ENCODE measurements at places on chromosomes 7 and 10.

DNA sequence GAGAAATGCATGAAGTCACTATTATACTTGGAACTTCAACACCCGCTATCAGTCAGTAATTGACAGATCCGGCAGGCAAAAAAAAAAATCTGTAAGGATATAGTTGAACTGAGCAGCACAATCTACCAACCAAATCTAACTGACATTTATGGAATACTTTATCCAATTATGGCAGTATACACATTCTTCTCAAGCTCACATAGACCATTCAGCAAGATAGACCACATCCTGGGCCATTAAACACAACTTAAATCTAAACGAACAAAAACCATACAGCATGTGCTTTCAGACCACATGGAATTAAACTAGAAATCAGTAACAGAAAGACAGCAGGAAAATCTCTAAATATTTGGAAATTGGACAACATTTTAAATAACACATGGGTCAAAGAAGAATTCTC lies 112.7 kb downstream of the MPP7 start:
- DNase-seq: no peak

DNA sequence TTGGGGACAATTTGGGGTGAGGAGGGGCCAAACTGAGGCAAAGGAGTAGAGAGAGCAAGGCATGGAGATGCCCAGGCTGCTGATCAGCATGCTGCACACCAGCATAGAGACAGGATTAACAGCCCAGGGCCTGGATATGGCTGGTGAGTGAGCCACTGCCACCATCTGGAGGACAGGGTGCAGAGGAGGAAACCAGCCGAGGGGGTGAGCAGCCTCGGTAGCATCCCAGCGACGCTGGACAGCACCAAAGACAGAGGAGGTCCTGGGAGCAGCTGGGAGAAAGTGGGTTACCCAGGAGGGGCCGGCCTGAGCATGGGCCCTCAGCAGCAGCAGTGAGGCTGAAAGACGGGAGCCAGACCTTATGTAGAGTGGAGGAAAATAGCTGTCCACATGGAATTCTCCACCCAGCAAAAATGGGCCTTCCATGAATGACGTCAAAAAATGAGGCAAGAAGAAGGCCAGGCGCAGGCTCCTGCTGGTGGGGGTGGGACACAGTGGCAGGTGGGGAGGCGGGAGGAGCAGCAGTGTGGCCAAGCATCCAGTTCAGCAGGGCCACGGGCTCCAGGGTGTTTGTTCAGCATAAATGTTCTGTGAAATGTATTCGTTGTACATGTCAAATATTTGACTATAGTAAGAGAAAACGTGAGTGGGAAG lies 16.7 kb downstream of the RET start:
- DNase-seq: no peak

GRCh38 chr7:103141753-103142404 lies 7.0 kb downstream of the NAPEPLD start:
- no peak for DNase-seq

GRCh38 chr10:84820120-84820519 lies 491.7 kb downstream of the CCSER2 start:
- DNase-seq: no peak

DNA sequence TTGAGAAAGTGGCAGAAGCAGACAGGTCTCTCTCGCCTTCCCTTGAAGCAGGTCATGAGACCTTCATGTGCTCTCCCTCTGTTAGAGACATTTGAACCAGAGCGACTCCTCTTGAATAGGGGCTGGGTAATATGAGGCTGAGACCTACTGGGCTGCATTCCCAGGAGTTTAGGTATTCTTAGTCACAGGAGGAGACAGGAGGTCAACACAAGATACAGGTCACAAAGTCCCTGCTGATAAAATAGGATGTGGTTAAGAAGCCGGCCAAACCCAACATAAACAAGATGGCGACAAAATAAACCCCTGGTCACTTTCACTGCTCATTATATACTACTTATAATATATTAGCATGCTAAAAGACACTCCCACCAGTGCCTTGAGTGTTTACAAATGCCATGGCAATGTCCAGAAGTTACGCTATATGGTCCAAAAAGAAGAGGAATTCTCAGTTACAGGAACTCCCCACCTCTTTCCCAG lies 43.5 kb upstream of the MSRB2 start:
- no peak for DNase-seq

GRCh38 chr7:13981070-13981469 lies 8.4 kb downstream of the ETV1 start:
- DNase-seq: no peak

- no peak for DNase-seq
These were observed 280.5 kb downstream of the KIF20B start for GRCh38 chr10:89981891-89982290.

DNA sequence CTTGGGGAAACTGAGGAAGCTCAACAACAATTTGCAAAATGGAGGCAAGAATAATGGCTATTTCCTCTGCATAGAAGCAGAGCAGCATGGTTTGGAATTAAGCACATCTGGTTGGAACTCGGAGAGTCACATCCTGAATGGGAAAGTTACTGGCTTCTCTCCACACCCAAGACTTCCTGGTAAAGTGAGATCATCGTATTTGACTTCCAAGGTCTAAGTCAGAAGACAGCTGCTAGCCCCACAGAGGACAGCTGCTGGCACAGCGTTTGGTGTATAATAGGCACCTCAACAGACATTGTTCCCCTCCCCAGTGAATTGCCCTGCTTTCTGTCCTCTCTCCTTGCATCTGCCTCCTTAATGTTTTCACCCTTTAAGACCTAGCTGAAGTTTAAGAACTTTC lies 37.0 kb upstream of the NRF1 start:
- DNase-seq: no peak
